Stimulated activated effector memory CD8-positive, alpha-beta T cell treated with anti-CD3 and anti-CD28 coated beads, Interleukin-12 subunit alpha, Interleukin-12 subunit beta, amount 100 ng/mL, for 72 hours (primary cell): ENCODE measurements at places on chromosomes 6 and 20.

DNA sequence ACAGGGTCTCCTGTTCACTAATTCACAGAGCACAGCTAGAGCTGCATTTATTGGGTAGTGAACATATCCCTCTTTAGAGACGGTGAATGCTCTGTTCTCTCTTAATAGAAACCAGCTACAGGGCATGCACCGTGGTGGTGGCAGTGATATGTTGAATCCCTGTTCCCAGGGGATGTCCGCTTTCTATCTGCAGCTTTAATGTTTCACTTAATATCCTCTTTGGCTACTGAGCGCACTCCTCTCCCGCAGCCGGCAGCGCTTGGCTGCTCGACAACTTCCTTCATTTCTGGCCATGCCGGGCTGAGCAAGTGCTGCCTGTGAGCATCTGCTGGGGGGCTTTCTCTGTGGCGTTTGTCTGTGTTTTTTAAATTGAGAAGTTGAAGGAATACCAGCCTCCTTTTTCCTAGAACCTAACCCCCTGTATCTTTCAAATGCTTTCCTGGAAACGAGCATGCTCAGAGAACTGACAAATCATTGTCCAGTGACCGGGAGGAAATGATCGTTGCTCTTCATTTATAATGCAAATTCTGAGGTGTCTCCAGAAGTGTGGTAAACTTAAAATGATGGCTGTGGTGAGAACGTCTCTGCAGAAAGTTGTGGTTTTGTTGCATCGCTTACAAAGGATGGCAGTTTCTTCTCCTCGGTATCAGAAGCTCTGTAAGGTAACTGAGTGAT is 297.9 kb downstream of the UTRN start:
- peak; percentile 26 for DNase-seq

DNA sequence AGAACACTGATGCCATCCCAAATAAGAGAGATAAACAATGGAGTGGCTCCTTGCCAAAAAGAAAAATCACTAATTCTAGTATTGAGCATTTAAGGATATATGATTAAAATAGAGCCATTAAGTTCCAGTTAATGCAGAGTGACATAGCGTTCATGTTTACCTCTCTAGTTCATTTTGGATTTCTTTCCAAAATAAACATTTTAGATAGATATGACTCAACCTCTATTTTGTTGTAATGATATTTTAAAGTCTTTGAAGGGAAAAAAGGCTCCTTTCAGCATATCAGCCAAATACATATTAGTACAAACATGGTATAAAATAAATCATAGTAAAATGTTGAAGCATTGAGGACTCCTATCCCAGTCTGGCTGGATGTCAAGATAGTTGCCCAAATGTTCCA is 33.4 kb downstream of the RWDD2A start:
- no peak for DNase-seq

GRCh38 chr6:16637635-16638034 is 123.6 kb downstream of the ATXN1 start:
- no peak for DNase-seq

DNA sequence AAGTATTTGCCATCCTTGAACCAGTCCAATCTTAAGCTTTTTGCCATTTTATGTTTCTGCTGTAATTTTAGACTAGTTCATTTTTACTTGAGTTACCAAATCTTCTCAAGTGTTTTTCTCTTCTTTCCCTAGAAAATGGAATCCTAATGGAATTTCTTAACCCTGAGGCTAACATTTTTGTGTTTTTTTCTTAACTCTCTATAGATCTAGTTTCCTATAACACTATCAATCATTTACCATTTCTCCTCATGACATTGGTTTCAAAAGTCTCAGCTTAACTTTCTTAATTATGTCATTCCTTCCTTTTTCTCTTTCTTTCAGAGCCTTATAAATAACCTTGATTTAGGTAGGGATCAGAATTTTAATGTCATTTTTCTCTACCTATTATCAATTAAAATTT is 54.8 kb downstream of the SENP6 start:
- no peak for DNase-seq

GRCh38 chr20:1242530-1242929 is 16.7 kb downstream of the RAD21L1 start:
- DNase-seq = no peak

GRCh38 chr6:133806382-133807140 is 82.4 kb upstream of the TCF21 start:
- no peak for DNase-seq

DNA sequence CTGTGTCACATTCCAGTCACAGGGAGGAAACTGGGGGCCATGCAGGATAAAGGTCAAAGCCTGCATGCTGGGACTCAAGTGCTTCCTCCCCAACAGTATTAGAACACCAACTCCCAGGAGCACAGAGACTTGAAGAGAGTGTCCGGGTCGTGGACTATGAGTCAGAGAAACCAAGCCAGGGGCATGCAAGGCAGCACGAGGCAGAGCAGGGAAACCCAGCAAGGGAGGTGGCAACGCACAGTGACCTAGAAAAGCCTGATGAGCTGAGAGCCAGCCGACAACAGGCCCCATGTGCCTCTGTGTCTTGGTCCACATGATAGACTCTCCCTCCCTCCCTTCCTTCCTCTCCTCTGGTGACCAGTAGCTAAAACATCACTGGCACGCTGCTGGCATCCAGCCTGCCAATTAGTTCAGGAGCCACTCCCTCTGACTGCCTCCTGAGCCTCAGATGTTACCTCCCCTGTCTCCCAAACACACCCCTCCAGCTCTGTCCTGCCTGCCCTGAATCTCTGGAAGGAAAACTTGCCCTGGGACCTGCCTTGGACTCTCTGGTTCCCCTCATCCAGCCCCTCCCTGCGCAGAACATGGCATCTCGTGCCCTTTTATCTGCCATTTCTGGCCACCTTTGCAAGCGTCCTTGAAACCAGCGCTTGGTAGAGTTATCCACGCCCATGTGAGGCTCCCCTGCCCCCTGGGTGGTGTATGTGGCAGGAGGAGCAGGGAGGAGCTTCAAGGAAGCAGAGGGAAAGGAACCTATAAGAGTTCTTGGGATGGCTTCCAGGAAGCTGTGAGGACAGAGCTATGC is 16.2 kb upstream of the RNF39 start:
- DNase-seq = no peak

DNA sequence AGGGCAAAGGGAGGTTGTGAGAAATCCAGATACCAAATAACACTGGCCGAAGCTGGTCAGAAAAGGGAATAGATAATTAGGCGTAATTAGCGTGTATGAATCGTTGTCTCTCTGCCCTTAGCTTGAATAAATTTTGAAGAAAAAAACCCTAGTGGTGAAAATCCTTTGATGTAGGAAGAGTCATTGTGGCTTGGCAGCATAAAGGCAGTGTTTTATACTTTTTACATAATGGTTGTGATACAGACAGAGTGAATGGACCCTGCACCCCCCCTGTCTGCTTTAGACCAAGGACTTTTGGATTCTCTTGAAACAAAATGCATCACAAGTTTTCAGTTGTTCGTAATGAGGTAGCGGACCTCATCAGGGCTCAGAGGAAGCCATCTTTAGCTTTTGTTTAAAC is 126.5 kb downstream of the AFG1L start:
- DNase-seq = no peak

- no peak for DNase-seq
Measured at GRCh38 chr20:64143018-64143801, 21.0 kb upstream of the MYT1 start.

DNA sequence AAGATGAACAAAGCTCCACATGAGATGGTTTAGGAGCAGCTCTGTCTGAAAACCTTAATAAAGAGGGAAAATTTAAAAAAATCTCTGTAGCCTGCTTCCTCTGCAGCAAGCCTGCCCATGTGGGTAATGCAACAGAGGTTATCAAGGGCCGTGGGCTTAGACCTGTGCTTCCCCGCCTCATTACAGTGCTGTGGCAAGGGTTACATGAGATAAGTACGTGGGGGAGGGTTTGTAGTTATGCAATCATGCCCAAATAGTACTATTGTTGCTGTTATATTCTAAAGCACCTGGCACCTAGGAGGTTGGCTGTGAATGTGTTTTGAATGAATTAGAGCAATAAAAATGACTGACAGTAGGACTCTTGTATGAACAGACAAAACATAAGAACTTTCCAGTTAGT is 68.3 kb downstream of the PKHD1 start:
- DNase-seq = no peak

- no peak for DNase-seq
Measured at GRCh38 chr6:34810017-34810882, 18.4 kb downstream of the BLTP3A start.

DNA sequence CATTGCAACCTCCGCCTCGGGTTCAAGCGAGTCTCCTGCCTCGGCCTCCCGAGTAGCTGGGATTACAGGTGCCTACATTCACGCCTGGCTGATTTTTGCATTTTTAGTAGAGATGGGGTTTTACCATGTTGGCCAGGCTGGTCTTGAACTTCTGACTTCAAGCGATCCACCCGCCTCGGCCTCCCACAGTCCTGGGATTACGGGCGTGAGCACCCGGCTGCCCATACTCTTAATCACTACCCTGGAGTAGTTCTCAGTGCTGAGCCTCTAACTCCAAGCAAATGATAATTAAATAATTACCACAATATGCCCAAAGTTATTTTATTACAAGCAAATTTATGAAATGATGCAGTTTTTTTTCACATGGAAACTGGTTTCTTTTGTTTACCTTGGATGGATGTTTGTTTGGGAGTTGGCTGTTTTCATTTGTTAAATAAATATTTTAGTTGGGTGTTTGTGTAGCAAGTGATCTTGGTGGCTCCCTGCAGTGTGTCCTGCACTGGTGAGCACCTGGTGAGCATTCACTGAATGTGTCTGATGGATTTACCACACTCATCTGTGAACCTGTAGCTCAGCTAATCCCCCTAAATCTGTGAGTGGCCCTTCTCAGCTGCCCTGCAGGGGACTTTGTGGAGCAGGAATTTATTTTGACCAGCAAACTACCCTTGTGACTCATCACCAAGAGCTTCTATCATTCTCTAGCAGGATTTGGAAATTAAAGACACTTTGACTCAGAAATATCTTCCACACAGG is 36.9 kb downstream of the UTRN start:
- no peak for DNase-seq

DNA sequence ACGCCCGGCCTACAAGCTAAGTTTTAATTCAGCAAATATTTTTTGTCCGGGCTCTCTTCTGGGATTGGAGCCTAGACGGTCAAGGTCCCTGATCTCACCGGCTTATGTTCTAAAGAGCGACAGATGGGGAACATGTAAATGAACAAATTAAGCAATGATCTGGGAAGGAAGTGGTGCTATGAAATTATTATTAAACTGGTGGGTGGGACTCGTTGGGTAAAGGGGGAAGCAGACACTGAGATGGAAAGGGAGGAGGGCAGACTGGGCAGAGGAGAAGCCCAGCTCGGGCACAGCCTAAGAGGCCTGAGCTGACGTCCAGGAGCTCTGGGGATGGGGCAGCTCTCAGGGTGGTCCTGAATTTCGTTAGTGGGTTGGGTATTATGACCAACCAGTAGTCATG is 81.8 kb upstream of the AGPAT4 start:
- DNase-seq = no peak

DNA sequence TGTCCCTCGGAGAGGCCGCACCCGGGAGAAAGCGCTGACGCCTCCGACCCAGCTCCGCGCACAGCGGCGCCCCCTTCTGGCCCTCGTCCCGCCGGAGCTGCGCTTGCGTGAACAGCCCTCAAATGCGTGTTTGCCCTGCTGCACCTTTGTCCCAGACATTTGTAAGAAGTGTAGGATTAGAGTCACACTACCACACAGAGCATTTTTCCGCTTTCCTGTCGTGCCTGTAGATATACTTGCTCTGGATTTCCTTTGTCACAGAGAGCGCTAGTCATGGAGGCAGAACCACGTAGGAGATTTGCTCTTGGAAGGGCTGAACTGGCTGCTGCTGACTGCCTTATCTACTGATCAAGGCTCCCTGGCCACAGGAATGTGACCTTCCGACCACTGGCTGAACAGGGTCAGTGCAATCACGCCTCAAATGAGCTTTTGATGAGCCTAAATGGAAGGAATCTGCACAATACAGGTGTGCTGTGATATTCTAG is 62.3 kb downstream of the PAX1 start:
- no peak for DNase-seq

GRCh38 chr20:31274441-31274840 is 17.0 kb downstream of the DEFB115 start:
- no peak for DNase-seq

DNA sequence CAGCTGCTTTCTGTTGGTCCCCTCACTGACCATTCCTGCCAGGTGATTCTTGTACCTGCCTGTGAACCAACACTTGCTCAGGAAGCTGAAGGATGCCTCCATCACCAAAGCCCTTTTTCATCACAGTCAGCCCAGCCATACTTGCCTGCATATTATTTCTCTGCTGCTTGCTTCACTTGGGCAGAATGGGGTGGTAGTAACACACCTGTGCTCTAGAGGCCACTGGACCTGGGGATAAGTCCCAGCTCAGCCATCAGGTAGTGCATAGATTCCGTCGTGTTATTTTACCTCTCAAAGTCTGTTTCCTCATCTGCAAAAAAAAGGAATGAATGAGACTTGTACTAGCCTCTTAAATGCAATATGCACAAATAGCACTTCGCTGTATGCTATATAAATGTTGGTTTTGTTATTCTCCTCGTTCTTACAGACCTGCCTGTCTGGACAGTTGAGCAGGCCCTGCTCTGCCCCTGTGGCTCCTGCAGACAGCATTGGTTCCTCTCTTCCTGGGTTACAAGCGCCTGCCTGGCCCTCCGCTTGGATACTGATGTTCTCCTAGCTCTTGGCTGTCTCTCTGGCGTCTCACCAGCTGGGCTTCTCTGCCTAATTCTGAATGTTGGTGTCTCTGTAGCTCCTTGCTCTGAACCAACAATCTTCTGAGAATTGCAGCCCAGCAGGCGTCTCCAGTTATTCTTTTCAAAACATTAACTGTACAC is 151.8 kb downstream of the UNC5CL start:
- no peak for DNase-seq

- DNase-seq = peak; percentile 54
Measured at GRCh38 chr6:150142097-150142669, 661 bp upstream of the PPP1R14C start.

- no peak for DNase-seq
Measured at GRCh38 chr20:52812231-52812847, 159.8 kb upstream of the TSHZ2 start.

DNA sequence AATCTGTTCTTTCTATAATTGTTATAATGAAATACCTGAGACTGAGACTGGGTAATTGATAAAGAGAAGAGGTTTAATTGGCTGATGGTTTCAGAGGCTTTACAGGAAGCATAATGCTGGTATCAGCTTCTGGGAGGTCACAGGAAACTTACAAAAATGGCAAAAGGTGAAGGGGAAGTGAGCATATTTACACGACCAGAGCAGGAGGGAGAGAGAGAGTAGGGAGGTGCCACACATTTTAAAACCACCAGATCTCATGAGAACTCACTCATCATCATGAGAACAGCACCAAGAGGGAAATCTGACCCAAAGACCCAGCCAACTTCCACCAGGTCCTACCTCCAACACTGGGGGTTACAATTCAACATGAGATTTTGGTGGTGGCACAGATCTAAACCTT is 2.6 kb upstream of the SIRPB1 start:
- DNase-seq = no peak

- DNase-seq = no peak
Measured at GRCh38 chr6:127202676-127203075, 64.0 kb upstream of the RNF146 start.

DNA sequence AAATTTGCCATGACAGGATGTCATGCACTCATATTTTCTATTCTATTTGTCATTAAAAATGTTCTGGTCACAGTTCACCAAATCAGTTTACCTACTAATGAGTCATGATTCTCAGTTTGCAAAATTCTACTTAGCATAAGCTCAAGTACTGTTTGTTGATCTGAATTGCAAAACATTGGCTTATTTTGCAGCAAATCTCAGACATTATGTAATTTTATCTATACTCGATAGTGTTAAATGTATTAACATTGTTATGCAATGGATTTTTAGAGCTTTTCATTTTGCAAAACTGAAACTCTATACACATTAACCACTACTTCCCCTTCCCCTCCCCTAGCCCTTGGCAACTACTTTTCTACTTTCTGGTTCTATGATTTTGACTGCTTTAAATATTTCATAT is 213.8 kb upstream of the ZFP64 start:
- no peak for DNase-seq
